ENCODE measurements at places on chromosomes 5 and 9.

DNA sequence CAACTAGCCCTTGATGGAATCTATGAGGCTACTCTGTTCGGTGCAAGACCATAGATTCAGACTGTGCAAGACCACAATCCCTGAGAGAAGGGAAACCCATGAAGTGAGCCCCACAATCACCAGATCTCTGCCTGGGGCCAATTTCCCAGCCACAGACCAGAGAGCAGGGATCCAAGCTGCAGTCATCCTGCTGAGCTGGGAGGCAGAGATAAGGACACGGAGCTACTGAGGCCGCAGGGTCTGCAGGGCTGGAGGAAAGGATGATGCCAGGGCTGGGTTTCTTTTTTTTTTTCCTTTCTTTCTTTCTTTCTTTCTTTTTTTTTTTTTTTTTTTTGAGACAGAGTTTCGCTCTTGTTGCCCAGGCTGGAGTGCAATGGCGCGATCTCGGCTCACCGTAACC, 47.7 kb upstream of the FUBP3 start:
- no peak for DNase-seq

DNA sequence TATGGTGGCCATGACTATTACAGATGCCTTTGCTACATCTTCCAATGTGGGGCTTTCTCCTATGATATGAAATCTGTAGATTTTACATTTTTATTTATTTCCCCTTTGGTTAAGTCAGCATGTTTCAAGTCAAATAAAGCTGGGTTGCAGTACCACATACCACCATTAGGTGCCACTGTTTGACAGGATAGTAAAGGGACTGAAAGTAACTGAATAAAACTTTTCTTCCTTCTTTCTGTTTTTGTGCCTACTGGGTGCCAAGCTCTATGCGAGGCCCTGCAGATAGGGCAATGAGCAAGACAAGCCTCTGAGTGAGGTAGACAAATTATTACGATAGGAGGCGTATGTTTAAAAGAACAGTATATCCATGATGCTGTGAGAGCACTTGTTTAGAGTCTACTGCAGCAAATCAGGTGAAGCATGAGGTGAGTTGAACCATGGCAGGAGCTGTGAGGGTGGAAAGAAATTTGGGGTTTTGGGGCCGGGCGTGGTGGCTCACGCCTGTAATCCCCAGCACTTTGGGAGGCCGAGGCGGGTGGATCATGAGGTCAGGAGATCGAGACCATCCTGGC, 64.8 kb downstream of the GDNF start:
- no peak for DNase-seq

GRCh38 chr5:6183391-6184390, 194.7 kb downstream of the MED10 start:
- DNase-seq: no peak

GRCh38 chr5:51495672-51496071, 112.4 kb downstream of the ISL1 start:
- no peak for DNase-seq

DNA sequence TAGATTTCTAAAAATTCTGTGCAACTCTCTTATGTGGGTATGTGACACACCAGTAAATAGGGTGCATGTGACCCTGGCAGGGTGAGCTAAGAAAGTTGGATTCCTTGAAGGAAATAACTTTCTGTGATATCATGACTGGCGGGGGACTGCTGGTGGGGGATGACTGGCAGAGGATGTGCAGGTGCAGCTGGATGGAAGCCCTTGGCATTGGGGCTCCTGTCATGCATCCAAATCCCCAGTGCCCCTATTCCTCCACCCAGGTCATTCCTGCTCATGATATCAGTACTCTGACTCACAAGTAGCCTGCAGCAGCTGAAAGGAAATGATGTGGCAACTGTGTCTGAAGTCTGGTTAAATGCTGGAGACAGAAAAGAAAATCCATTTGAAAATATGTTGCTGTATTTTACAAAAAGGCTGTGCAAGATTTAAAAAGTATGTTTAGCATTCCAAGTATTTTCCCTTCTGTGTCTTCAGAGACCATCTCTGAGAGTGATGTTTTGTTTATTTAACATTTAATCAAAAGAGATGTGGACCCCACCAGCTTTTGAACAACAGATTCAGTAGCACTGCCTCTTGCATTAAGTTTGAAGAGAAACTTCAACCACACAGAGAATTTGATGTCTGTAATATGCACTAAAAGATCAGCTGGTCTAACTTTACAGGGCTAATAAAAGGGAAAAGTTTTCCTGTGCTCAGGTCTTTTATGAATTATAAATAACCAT, 17.9 kb upstream of the ZSWIM6 start:
- no peak for DNase-seq

DNA sequence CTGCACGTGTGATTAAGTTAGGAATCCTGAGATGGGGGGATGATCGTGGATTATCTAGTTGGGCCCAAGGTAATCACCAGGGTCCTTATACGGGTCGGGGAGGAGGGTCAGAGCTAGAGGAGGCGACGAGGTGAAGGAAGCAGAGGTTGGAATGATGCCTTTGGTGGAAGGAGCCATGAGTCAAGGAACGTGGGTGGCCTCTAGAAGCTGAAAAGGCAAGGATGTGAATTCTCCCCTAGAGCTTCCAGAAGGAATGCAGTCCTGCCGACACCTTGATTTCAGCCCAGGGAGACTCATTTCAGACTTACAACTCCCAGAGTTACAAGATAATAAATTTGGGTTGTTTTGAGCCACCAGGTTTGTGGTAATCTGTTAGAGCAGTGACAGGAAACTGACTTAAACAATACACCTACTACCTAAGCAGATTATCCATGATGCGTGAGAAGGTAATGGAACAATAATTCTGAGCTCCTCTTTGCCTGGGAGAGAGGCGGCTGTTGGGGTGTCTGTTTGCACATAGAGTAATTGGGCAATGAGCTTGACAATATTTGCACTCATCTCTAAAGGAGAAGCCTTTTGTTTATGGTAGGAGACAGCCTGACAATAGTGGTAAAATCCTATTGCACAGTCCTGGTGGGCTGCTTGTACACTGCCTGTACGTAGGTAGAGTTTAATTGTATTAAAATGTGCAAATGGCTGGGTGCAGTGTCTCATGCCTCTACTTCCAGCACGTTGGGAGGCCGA, 129.3 kb upstream of the IER5L start:
- no peak for DNase-seq

DNA sequence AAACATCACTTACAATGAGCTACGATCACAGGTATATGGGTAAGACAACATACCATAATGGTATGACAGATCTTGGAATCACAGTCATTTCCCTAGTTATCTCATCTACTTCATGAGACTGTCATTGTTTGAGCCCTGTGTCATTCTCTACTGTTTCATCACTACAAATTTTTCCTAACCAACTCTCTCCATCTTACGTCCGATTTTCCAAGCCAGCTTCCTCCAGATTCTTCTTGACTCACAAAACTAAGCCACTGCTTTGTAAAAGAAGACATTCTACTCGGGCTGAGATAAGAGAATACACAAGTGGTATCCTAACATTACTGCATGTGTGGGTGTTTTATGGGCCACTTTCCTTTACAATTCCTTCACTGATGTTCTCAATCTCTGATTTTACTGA, 49.6 kb downstream of the SERINC5 start:
- DNase-seq: no peak

DNA sequence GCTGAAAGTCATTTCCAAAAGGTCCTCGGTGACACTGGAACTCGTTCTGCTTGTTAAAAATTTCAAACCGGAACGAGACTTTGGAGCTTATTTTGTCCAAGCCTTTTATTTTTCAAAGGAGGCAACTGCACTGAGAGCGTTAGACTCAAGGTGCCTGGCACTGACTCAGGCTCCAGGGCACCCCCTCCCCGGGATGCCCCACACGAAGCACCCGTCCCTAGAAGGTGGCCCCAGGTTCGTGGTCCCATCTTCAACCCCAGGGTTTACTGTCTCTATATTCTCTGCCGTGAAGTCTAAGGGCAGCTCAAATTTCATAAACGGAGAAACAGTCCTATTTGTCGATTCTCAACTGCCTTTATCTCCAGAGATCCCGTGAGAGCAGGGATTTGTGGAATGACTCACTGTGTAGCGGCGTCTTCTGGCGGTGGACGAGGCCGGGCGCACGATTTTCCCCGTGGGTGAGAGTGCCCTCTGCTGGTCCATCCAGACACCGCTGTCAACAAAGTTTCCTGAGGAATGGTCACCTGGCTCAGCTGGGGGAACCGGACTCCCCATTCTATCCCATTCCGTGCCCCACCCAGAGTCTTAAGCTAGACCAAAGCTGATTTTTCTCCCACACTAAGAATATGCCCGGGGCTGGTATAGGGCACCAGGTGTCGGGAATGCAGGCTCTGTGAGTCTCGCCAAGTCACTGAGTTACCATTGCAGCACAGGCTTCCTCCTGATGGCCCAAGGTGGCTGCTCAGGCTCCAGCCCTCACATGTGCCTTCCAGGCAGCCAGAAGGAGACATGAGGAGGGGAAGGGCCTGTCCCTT, 27.1 kb upstream of the SLC6A19 start:
- DNase-seq: peak; percentile 90

DNA sequence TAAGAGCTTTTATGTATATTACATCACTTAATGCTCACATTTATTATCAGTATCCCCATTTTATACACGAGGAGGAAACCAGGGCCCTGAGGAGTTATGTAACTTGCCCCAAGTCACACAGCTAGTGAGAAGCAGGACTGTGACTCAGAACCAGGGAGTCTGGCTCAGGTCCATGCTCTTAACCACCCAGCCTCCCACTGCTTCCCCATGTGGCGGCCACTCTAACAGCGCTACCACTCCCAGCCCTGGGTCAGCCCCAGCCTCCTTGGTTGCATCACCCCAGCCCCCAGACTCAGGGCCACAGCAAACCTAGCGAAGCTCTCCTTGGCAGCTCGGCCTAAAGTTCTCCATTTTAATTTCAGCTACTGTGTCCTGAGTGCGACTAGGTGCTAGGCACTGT, 159.1 kb downstream of the PAX5 start:
- DNase-seq: no peak

DNA sequence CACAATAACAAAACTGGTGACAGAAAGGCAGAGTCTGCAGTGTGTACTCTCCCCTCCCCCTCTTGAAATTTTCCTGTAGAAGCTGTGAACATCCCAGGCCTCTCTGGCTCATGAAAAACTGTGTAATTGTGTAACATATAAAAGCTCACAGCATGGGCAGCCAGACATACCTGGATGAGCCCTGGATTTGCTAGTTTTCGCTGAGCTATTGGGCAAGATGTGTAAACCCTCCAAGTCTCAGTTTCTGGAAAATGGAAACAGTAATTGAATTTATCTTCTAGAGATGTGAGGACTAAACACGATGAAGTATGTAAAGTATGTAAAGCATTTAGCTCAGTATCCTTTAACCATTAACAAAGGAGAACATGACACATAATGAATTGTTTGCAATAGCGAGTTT, 143.2 kb upstream of the ANKH start:
- no peak for DNase-seq

DNA sequence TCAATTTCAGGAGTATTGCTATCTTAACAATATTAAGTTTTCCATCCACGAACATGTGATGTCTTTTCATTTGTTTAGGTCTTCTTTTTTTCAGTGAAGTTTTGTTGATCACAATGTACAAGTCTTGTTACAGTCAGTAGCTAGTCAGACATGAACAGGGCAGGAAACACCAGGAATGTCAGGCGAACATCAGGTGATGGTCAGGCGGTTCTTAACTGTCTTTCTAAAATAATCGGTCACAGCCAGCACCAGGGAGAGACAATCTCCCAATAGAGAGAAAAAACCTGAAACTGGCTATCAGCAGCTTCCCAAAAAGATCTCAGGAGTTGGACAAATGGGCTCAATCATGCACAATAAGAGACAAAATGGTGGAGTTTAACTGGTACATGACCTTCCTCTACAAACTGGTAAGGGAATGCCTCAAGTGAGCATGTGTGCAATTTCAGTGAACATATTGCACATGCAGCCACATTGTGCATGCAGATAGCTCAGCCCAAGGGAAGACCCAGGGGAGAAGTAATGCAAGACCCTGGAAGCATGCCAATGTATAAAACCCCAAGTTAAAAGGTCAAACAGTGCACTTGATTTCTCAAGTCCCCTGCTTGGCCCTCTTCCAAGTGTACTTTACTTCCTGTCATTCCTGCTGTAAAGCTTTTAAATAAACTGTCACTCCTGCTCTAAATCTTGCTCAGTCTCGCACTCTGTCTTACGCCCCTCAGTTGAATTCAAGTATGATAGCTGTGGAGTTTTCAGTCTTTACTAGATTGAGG, 176.1 kb upstream of the RASEF start:
- no peak for DNase-seq

- peak; percentile 55 for DNase-seq
Measured at GRCh38 chr9:92970467-92970923, 23.2 kb downstream of the FGD3 start.

DNA sequence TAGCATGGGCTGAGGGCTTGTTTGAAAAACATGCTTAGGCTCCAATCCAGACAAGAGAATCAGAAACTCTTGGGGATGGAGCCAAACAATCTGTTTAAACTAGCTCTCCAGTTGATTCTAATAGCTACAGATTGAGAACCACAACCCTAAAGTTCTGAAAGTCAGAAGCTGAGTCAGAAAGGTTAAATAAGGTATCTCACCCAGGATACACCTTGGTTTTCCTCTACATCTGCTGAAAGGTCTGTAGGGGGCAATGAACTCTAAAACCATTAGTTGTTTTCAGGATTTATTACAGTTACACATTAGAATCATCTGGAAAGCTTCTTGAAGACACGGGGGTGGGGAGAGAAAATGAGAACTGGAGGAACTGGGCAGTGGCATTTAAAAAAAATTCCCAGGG, 5.7 kb downstream of the GFM2 start:
- DNase-seq: no peak

GRCh38 chr9:128254362-128254761, 21.4 kb downstream of the GOLGA2 start:
- no peak for DNase-seq

DNA sequence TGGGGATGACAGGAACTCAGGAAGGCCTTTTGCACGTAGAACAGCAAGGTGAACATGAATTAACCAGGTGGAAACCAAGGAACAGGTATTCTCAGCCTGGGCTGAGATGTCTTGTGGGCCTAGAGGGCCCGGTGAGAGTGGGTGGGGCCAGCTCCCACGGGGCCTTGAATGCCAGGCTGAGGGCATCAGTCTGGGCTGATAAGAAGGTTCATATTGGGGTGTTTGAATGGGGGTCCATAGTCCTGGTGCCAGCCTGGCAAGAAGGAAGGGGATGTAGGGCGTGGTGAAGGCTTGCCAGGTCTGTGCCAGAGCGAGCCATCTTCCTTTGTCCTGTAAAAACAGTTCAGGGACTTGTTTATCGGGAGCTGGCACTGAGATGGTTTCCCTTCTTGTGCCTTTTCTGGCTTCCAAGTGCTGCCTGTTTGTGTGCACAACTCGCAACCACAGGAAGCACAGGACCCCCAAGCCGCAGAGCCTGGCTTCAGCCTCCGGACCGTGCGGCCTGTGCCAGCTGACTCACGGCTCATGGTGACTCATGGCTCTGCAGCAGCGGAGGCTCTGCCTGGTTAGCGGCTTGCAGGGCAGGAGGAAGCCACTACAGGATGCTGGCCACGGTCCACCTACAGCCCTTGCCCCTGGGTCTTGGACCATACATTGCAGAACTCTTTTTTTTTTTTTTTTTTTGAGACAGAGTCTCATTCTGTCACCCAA, 2.4 kb downstream of the CARD19 start:
- no peak for DNase-seq

DNA sequence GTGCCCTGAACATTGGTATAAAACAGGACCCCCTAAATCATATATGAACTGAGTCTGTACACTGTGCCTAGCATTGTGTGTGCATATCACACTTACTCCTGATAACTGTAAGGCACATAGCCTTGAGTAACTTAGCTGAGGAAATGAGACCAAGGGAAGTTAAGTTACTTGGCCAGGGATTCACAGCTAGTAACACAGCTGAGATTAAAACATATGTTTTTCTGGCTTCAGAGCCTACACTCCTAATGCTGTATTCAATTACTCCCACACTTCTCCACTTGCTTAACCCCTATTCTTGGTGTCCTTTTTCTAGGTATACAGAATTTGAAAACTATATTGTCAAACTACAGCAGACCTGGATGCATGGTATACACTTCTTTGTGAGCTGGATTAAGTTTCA, 12.8 kb downstream of the GHR start:
- DNase-seq: no peak

All from H1 (cell line).